ENCODE measurements at places on chromosomes 5 and 9.

DNA sequence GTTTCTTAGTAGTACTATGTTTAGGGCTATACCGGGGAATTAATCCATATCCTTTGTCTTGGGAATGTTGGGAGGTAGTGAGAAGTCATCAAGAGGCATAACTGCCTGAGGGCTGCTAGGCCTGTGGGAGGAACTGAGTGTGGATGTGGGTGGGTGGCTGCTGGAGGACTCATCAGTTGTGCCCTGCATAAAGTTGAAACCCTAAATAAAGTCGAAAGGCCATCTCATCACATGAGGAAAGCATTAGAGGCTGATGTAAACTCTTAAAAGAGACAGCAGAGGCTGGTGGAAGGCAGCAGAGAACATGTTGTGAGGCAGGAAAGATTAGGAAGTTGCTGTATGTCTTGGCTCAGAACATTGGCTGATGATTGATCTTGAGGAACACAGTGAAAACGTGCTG is 143.8 kb downstream of the MAST4 start:
- no peak for DNase-seq

- DNase-seq: no peak
Observed at GRCh38 chr5:60779466-60779865, 64.6 kb downstream of the ELOVL7 start.

- no peak for DNase-seq
Observed at GRCh38 chr5:131795228-131795627, 1.6 kb downstream of the FNIP1 start.

GRCh38 chr5:133250527-133250926 is 198.7 kb downstream of the HSPA4 start:
- no peak for DNase-seq

DNA sequence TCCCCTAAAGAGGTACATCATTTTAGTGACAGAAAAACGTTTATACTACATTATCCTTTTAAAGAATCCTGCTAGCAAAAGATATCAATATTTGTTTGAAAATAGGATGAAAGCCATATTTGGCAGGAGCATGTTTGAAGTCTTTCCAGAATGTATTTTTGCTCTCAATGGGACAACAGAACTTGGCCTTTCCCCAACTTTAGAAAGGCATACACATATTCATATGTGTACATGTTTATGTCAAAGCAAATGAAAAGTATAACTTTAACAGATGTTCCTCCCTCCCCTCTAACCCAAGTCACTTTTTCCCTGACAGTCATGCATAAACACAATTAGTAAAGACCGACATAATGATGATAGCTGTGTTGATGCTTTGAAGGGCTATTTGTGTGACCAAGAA is 427.8 kb upstream of the CDH6 start:
- no peak for DNase-seq

DNA sequence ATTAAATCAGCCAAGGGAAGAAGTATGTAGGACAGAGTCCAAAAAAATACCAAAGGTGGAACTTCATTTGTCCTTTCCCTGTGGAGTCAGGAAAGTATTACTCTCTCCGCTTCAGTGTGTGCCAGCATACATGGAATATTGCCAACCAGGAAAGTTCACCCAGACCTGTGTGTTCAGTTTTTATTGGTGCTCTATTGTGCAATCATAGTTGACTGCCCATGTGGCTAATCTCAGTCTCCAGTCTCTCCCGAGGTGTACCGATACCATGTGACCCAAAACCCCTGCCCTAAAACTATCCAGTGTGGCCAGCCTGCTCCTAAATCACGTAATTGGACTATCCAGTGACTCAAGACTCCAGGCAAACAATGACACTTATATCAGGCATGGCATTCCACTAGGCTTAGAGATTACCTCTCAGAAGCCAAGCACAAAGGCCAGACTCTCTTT is 38.8 kb downstream of the NFX1 start:
- DNase-seq: no peak

- DNase-seq: no peak
Observed at GRCh38 chr9:110887276-110887675, 151.0 kb downstream of the LPAR1 start.

- no peak for DNase-seq
Observed at GRCh38 chr9:73011181-73011750, 58.4 kb upstream of the ALDH1A1 start.

GRCh38 chr9:122456123-122456522 is 21.6 kb downstream of the OR1J1 start:
- no peak for DNase-seq

- DNase-seq: no peak
Observed at GRCh38 chr5:112355058-112355685, 63.9 kb downstream of the EPB41L4A start.

DNA sequence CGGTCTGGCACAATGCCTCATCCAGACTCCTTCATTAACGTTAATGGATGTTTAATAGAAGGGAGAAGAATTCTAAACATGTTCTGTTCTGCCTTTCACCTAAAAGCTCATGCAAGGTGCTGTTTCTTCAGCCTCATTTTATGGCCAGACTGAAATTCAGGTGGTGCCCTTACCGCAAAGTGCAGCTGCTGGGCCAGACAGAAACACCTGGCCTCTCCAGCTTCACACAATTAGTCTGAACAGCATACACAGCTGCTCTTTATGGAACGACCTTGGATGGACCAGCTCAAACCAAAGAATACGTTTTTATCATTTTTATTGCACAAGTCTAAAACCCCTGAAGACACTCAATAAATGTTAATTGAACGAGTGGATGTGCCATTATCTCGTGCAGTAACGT is 4.6 kb downstream of the SNCAIP start:
- DNase-seq: no peak

DNA sequence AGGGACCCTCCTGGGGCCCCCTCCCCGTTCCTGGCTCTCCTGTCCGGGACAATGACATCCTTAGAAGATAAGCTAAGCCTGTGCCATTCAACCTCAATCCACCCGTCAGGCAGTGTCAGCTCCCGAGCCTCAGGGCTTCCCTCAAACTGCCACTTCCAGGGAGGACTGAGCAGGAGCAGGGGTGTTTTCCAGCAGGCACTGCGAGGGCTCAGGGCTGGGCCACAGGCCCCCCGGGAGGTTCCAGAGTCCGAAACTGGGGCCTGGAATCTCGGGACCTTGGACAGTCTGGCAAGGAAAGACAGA is 26.2 kb downstream of the LHX3 start:
- no peak for DNase-seq

DNA sequence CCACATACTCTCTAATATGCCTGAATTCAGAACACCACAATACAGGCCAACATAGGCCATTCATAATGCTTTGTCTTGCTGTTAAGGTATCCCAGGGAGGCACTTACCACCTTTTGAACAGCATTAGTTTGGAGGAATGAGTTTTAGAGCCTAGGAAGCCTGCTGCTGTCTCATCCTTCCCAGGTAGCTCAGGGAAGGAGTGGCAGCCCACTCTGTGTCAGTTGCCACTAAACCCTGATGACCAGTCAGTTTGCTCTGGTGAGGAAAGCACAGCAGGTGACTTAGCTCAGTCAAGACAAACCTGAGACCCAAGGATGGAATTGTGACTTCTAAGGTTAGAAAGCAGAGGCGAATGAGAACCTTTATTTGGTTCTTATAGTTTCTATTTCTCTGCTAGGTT is 337.4 kb upstream of the ATP10B start:
- DNase-seq: no peak

- no peak for DNase-seq
Observed at GRCh38 chr5:114332493-114332892, 29.4 kb upstream of the KCNN2 start.

DNA sequence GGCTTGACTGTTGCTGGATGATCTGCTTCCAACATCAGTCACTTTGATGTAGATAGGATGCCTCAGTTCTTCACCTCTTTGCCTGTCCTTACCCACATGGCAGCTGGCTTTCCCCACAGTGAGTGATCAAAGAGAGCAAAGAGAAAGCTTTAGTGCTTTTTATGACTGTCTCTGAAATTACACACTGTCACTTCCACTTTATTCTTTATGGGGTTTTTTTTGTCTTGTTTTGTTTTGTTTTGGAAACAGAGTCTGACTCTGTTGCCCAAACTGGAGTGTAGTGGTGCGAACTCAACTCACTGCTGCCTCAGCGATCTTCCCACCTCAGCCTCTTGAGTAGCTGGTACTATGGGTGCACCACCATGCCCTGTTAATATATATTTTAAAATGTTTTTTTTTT is 32.4 kb upstream of the C5orf24 start:
- DNase-seq: peak; percentile 13

DNA sequence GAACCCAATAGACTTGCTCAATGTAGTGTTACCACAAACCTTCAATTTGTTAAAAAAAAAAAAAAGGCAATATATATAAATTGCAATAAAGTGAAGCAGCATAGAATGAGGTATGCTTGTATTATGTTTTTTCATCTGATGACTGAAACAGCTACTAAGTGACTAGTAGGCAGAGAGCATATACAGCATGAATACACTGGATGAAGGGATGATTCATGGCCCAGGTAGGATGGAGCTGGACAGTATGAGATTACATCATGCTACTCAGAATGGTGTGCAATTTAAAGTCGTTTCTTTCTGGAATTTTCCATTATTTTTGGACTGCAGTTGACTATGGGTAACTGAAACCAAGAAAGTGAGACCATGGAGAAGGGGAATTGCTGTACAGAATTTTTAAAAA is 161.2 kb downstream of the GNA14 start:
- no peak for DNase-seq

DNA sequence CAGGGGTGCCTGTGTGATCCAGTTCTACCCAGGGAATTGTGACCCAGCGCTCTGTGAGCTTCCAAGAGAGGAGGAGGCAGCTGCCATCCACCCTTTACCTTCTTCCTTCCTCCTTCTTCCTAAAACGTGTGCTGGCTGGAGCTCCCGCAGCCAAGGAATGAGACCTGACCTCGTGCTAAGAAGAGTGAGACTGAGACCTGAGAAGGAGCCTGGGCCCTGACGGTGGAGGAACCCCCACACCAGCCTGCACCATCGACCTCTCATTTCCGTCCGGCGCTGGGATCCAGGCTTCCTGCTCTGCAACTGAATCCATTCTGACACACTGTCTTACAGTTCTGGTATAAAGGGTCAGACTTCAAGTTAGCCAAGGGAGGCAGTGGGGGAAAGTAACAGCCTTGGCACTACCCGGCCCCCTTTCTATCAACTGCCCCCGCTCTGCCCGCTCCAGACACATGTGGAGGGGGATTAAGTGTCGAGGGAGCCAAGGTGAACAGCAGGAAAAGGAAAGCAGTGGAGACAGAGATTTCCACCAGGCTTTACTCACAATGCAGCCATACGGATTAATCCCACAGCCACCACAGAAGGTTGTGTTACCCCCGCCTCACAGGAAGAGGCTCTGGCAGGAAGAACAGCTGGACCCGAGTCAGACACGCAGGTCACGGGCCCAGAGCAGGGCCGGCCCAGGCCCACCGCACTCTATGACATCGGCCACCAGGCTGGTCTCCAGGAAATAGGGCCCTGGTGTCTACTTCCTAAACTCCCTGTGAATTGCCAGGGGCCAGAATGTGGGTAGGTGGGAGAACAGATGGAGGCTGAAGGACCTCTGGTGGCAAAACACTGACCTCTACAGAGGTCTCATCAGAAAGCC is 15.8 kb downstream of the MGAT1 start:
- no peak for DNase-seq

- no peak for DNase-seq
Observed at GRCh38 chr9:15205632-15206420, 101.2 kb downstream of the TTC39B start.

DNA sequence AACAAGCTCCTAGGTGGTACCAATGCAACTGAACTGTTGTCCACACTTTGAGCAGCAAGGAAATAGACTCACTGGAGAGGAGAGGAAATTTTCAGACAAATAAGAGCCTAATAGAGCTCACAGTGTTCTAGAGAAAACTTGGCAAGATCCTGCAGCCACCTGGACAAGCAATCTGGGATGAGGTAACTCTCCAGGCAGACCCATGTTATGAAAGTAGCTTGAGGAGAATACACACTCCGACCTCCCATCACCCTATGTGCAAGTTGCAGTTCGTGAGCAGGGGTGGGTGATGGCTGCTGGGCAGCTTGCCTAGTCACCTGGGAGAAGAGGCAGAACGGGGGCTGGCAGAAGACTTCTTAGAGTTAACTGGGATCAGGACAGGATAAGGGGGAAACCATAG is 102.2 kb downstream of the KLF4 start:
- DNase-seq: no peak

DNA sequence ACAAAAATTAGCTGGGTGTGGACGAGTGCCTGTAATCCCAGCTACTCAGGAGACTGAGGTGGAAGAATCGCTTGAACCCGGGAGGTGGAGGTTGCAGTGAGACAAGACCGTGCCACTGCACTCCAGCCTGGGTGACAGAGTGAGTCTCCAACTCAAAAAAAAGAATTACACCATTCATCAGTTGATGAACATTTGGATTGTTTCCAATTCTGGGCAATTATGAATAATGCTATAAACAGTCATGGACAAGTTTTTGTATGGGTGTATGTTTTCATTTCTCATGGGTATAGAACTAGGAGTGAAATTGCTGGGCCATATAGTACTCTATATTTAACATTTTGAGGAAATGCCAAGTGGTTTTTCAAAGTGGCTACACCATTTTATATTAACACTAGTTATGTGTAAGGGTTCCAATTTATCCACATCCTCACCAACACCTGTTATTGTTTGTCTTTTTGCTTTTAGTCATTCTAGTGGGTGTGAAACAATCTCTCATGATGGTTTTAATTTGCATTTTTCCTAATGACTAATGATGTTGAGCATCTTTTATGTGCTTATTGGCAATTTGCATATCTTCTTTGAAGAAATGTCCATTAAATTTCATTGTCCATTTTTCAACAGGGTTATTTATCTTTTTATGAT is 9.0 kb upstream of the CCDC125 start:
- DNase-seq: no peak

DNA sequence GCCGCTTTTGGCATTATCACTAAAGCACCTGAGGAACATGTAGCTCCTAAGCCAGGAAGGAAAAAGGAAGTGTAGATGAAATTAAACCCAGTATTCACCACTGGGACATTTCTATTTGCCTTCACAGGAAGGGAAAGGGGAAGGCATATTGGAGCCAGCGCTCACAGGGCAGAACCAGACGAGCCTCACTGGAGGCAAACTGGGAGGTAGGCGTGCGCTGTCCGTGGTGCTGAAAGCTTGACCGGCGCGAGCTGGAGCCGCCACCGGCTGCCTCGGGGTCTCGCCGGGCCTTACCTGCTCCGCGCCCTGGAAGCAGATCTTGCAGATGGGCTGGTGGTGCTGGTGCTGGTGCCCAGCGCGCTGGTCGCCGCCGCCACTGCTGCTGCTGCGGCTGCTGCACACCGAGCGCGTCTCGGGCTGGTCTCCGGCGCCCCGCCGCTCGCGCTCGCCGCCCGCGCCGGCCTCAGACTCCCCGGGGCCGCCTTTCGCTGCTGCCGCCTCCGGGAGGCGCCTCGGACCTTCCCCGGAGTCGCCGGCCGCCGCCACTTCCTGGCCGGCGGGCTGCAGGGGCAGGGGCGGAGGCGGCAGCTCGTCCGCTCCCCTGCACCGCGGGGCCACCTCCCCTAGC is 732 bp downstream of the MARCHF11 start:
- no peak for DNase-seq

All from CD4-positive, alpha-beta T cell treated with Interleukin-1 beta for 1 hour (primary cell).